ENCODE measurements at places on chromosomes 2 and 18.
A peak's percentile ranks its signal among the peaks of the same experiment; 100 is the strongest.

DNA sequence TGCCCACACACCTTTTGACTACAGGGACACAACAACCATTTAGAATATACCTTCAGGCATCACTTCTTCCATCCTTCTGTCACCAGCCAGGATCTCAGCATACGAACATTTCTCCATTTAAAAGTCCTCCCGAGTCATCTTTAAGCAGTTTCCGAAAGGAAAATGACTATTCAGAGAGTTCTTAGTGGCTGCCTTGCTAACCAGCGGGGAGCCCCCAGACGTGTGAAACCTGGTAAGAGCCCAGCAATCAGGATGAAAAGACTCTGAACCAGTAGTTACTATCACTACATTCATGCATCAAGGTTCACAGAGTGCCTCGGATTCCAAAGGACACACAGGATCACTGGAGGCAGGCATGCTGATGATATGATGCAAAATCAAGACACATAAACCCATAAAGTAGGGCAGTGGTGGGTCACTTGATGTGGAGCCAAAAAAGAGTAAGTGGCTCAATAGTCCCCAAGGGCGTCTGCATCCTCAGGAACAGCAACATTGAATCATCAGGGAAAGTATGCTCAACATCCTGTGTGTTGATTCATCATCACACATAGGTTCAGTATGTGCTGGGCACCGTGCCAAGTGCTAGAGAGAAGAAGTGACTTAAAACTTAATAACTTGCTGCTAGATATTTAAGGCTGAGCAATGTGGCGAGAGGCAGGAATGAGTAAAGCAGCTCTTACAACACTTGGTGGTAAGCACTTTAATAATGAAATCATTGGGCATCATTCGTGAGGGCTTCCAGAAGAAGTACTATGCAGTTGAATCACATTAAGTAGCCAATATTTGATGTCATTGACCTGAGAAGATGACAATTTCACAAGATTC, 4.4 kb downstream of the CCL20 start:
- DNase-seq = peak; percentile 99

GRCh38 chr18:11577271-11578112, 31.9 kb upstream of the SLC35G4 start:
- no peak for DNase-seq

DNA sequence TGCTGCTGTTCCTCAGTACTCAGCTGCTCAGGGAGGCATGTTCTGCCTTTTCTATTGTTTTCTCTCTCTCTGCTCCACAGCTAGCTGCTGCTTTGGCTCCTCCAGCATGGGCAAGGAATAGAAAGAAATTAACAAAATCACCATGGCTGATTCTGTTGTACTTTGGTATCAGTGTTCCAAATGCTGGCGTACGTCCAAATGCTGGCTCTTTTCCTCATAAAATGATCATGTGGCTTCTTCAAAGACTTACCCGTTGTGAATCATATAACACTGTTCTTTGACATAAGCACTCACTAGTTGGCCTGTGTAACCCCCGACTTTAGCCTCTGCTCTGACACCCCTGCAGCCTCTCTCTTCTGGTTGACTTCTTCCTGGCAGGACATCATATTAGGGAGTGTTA, 547.6 kb downstream of the CPS1 start:
- no peak for DNase-seq

DNA sequence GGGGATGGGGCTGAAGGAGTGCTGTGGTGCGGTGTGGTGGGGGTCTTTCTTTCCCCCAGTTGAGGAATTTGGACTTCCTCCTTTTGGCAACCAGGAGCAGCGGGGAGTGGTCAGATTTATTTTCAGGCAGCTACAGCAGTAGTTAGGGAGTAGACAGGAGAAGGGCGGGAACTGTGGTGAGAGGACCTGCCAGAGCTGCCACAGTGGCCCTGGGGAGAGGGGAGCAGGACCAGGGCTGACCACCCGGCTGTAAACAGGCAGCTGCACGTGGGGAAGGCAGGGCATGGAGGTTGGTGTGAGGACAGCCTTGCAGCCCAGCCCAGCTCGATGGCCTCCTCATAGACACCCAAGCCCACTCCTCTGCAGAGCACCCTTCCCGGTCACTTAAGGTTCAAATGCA, 197.2 kb downstream of the GLI2 start:
- no peak for DNase-seq

Data from dermis blood vessel endothelial cell (primary cell).